ENCODE measurements at places on chromosomes 6 and 20. TPM values are rescaled to one million over a fixed set of nuclear protein-coding genes. Genes with fewer than 3 reads are reported as not detected.

The DSP gene
- 9.3 TPM for total RNA-seq

The FERMT1 gene
- total RNA-seq: 1.5 TPM

The ZBTB22 gene
- 20.7 TPM for total RNA-seq

The C20orf204 gene
- total RNA-seq: 1.2 TPM

The CYP39A1 gene
- 3.0 TPM for total RNA-seq

The SCRT2 gene
- total RNA-seq: 4.7 TPM

The XPO5 gene
- 29.7 TPM for total RNA-seq

The SULF2 gene
- total RNA-seq: 36.4 TPM

The CASP8AP2 gene
- 35.9 TPM for total RNA-seq

The CD93 gene
- 11.3 TPM for total RNA-seq

The ZSCAN23 gene
- 10.8 TPM for total RNA-seq

The EEF1E1 gene
- total RNA-seq: 19.9 TPM

The PLG gene
- not detected for total RNA-seq

The FAM162B gene
- 1.2 TPM for total RNA-seq

The LY6G6D gene
- 0.74 TPM for total RNA-seq

The TMEM74B gene
- total RNA-seq: 12.5 TPM

The GTF2H4 gene
- 20.7 TPM for total RNA-seq

The OPRL1 gene
- total RNA-seq: 8.4 TPM

The RAET1L gene
- total RNA-seq: 0.25 TPM

The ULBP2 gene
- total RNA-seq: 4.4 TPM

The TBXT gene
- total RNA-seq: not detected

The CDH26 gene
- total RNA-seq: 2.5 TPM

The ORC3 gene
- 33.9 TPM for total RNA-seq

The ME1 gene
- total RNA-seq: 5.7 TPM
